ENCODE measurements at places on chromosomes 16 and 17. TPM values are rescaled to one million over a fixed set of nuclear protein-coding genes. Genes with fewer than 3 reads are reported as not detected.
A peak's percentile ranks its signal among the peaks of the same experiment; 100 is the strongest.

DNA sequence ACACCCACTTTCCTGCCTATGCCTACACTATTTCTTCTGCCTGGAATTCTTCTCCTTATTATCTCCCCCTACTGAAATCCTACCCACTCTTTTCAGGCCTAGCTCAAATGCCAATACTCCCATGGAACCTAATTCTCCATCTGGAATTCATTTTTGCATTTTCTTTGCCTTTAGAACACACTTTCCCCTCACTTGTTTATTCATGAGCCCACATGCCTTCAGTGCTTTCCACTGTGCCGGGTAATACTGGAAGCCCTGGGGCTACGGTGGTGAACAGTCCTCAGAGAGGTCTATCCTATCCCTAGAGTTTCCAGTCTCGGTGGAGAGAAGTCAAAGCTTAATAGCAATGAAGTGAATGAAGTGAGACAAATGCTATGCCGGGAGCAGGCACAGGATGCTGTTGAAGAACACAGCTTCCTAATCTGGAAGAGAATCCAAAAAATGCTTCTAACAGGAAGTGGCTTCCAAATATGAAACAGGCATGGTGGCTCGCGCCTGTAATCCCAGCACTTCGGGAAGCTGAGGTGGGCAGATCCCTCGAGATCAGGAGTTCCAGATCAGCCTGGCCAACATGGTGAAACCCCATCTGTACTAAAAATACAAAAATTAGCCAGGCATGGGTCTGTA is 322.4 kb downstream of the GRIN2A start:
- no peaks in the 10 kb centered on the region for H3K36me3 ChIP-seq
- H3K4me3 ChIP-seq = no peak overlapping the region
- DNase-seq = no peak
- no peaks in the 10 kb centered on the region for H3K4me1 ChIP-seq

GRCh38 chr16:26281381-26282110 is 589.8 kb downstream of the HS3ST4 start:
- no peaks in the 10 kb centered on the region for H3K4me1 ChIP-seq
- no peak for DNase-seq
- no peaks in the 10 kb centered on the region for H3K36me3 ChIP-seq

KRTAP2-3 gene
- not detected for total RNA-seq

DNA sequence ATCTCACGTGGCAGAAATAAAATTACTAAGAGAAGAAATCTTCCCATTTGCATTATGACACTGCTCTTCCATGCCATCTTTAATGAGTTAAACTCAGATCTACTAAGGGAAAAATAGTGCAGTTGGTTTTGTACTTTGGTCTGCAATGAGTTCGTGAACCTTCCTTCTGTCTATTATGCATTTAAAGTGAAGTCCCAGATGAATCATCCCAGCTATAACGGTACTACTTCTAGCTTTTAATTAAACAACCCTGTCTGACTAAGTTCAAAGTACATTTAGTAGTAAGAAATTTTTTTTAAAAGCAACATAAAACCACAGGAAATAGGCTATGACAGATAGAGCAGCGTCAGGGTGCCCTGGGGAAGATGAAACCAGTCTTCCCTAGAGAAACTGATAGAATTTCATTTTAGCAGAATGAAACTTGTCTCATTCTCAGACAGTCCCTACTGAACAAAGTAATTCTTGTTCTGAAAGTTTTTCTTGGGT is 1.8 kb downstream of the TMIGD1 start:
- DNase-seq = peak; percentile 32
- peaks cover 12% of the 10 kb centered on the region for H3K4me1 ChIP-seq
- H3K4me3 ChIP-seq = no peak overlapping the region
- no peaks in the 10 kb centered on the region for H3K27me3 ChIP-seq
- no peak overlapping the region for H3K27ac ChIP-seq
- H3K36me3 ChIP-seq = no peaks in the 10 kb centered on the region

GRCh38 chr16:58123896-58124600 is 5.1 kb downstream of the CFAP20 start:
- H3K4me1 ChIP-seq = peaks cover 37% of the 10 kb centered on the region

RNF227 gene
- total RNA-seq = 5.6 TPM

DNA sequence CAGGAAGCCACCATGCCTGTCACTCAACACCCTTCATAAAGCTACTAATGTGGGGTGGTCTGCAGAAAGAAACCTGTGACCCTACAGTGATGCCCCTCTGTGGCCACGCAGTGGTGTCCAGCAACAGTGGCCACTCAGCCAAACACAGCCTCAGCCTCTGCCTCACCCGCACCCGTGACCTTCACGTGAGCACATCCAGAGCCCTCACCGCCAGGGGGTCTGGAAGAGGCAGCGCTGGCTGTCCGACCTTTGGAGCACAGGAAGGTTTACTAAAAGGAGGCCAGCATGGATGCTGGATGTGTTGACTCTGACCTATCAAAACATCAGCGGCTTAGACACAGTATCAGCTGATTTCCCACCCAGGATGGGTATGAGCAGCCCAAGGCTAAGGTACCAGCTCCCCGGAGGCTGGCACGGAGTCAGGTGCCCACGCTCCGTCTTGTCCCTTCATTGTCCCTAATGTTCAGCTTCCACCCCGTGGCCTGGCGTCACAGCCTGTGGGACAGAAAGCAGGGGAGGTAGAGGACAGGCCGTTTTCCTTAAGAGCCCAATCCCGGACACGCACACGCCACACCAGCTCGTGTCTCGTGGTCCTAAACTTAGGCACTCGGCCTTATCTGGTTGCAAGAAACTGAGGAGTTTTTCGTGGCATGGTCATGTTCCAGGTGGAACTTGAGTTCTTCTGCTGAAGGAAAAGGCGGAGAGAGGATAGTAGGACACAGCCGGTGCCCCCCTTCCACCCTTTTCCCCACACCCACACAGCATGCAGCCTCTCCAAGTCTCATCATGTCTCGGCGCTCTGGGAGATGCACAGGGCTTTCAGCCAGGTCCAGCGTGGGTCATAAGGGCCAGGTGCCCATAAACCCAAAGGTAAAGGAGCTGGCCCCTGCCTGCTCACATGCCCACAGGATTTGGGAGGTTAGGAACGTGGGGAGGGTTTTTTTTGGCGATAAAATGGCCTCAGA is 49.7 kb upstream of the ENDOV start:
- no peak overlapping the region for H3K4me3 ChIP-seq
- H3K27ac ChIP-seq = no peak overlapping the region
- no peaks in the 10 kb centered on the region for H3K4me1 ChIP-seq
- no peaks in the 10 kb centered on the region for H3K27me3 ChIP-seq
- DNase-seq = no peak

CD79B gene
- total RNA-seq = not detected

MAP2K4 gene
- total RNA-seq = 29.2 TPM

KRT31 gene
- not detected for total RNA-seq

ADORA2B gene
- total RNA-seq = 26.0 TPM

DNA sequence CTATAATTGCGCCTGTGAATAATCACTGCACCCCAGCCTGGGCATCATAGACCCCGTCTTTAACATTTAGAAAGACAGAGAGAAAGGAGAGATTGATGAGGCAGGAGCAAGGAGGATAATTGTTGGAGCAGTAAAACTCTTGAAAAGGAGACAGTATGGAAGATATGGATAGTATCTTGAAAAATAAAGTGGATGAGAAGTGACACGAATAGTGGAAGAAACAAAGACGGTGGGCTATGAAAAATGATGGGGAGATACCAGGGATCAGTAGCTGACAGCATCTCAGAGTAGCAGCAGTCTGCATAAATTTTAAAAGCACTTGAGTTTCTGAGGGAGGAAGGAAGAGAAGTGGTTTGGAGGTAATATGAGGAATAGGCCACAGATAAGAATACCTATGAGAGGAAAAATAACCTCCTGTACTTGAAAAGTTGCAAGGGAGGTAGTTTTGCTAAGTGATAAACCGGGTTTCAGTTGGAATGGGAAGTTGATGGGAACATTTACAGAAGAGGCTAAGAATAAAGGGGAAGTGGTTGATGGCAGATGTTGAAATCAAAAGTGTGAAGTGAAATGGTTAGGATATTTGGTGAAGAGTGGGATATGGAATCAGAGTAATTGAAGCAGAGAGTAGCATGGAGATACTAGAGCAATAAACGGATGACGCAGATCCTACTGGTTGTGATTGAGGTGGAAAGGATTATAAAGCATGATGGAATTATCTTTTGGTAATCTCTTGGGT is 1.8 kb upstream of the PPM1D start:
- H3K36me3 ChIP-seq = no peaks in the 10 kb centered on the region
- H3K27me3 ChIP-seq = no peaks in the 10 kb centered on the region
- no peak overlapping the region for H3K27ac ChIP-seq
- peak overlapping the region; percentile 9 for H3K4me3 ChIP-seq

GRCh38 chr17:8857919-8858318 is 9.6 kb downstream of the PIK3R6 start:
- no peak overlapping the region for H3K4me3 ChIP-seq
- H3K27me3 ChIP-seq = no peaks in the 10 kb centered on the region
- H3K27ac ChIP-seq = no peak overlapping the region
- no peaks in the 10 kb centered on the region for H3K36me3 ChIP-seq
- no peaks in the 10 kb centered on the region for H3K4me1 ChIP-seq

- peaks cover 15% of the 10 kb centered on the region for H3K36me3 ChIP-seq
- H3K27ac ChIP-seq = no peak overlapping the region
- no peak for DNase-seq
- no peaks in the 10 kb centered on the region for H3K27me3 ChIP-seq
Observed at GRCh38 chr16:72921620-72922019, 126.3 kb downstream of the ZFHX3 start.

CD300H gene
- total RNA-seq = not detected

- no peaks in the 10 kb centered on the region for H3K27me3 ChIP-seq
- H3K4me1 ChIP-seq = peaks cover 6% of the 10 kb centered on the region
- H3K27ac ChIP-seq = peak overlapping the region; percentile 35
- peaks cover 46% of the 10 kb centered on the region for H3K36me3 ChIP-seq
Observed at GRCh38 chr16:88585269-88585668, 15.1 kb downstream of the ZC3H18 start.

KRTAP16-1 gene
- total RNA-seq = not detected

KRT25 gene
- not detected for total RNA-seq

CHAD gene
- not detected for total RNA-seq

GRCh38 chr17:51154176-51154575 is 817 bp downstream of the NME1 start:
- H3K27me3 ChIP-seq = no peaks in the 10 kb centered on the region
- H3K36me3 ChIP-seq = peaks cover 37% of the 10 kb centered on the region
- H3K4me3 ChIP-seq = no peak overlapping the region

TRIM72 gene
- total RNA-seq = not detected

- no peaks in the 10 kb centered on the region for H3K27me3 ChIP-seq
- no peaks in the 10 kb centered on the region for H3K36me3 ChIP-seq
- no peak overlapping the region for H3K4me3 ChIP-seq
- no peak for DNase-seq
Observed at GRCh38 chr17:78014646-78015045, 56.1 kb downstream of the TNRC6C start.

DNA sequence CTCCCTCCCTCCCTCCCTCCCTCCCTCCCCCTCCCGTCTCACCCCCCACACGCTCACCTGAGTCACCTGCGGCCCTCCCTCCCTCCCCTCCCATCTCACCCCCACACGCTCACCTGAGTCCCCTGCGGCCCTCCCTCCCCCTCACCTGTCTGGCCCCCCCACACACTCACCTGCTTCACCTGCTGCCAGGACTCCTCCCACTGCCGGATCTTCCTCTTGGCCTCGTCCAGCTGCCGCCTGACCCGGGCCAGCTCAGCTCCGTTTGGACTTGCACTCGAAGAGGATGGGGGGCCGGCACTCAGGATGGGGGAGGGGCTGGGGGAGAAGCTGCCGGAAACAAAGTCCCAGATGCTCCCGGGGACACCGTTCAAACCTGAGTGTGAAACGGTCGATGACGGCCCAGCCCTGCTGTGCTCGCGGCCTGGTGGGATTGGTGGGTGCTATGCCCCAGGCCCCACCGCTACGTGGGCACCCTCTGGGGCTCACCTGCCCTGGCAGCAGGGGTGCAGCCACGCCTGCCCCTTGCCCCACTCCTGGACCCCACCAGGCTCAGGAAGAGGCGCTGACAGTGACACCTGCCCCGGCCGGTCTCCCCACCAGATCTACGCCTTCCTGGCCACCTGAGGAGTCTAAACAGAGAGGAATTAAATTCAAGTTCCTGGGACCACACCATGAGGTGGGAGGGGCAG is 15.9 kb downstream of the GNPTG start:
- DNase-seq = no peak
- no peak overlapping the region for H3K27ac ChIP-seq
- H3K4me1 ChIP-seq = no peaks in the 10 kb centered on the region
- H3K27me3 ChIP-seq = no peaks in the 10 kb centered on the region

GRCh38 chr16:88589441-88589840 is 19.2 kb downstream of the ZC3H18 start:
- H3K4me3 ChIP-seq = no peak overlapping the region
- no peaks in the 10 kb centered on the region for H3K27me3 ChIP-seq
- H3K27ac ChIP-seq = no peak overlapping the region
- H3K4me1 ChIP-seq = peaks cover 6% of the 10 kb centered on the region
- peaks cover 63% of the 10 kb centered on the region for H3K36me3 ChIP-seq

PERCC1 gene
- total RNA-seq = not detected

GRCh38 chr16:1870365-1871082 is 1.4 kb downstream of the MEIOB start:
- DNase-seq = peak; percentile 62
- H3K27me3 ChIP-seq = no peaks in the 10 kb centered on the region
- H3K27ac ChIP-seq = peak overlapping the region; percentile 75

DNA sequence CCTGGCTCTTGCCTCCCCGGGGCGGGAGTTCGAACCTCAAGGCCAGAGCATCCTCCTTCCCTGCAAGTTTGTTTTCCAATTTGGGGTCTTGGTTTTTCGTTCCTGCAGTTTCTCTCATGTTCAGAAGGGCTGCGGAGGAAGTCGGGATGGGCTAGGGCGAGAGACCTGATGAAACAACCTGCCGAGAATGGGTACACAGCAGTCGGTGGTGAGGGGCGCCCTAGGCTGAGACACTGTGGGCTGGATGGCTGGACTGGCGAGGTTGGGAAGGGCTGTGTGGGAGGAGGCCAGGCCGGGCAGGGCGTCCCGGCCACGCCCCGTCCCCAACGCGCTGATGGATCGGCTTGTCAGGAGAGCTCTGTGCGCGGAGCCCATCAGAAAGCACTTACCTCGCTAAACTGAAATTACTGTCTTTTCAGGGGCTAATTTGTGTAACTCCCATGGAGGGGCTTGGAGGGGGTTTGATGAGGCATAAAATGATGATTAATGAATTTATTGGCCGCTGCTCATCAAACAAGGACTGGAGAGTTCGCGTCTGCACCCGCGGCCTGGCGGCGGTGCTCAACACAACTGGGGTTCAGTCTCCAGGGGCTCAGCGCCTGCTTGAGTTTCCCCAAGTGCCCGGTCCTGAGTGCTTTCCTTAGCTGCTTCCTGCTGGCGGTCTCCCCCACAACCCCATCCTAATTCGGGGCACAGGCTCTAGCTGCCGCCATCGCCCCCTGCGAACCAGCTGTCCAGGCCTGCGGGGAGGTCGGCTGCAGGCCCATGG is 9.0 kb downstream of the IRX5 start:
- H3K4me1 ChIP-seq = peaks cover 5% of the 10 kb centered on the region
- no peaks in the 10 kb centered on the region for H3K27me3 ChIP-seq
- DNase-seq = no peak
- no peak overlapping the region for H3K27ac ChIP-seq
- H3K4me3 ChIP-seq = no peak overlapping the region

GRCh38 chr17:17751489-17752088 is 70.3 kb downstream of the RAI1 start:
- H3K27ac ChIP-seq = peak overlapping the region; percentile 84
- H3K4me1 ChIP-seq = peaks cover 17% of the 10 kb centered on the region
- H3K27me3 ChIP-seq = no peaks in the 10 kb centered on the region
- H3K36me3 ChIP-seq = peaks cover 8% of the 10 kb centered on the region

TBC1D16 gene
- 21.1 TPM for total RNA-seq
